Trophoblast cell (in vitro differentiated cells and primary cell): ENCODE measurements at places on chromosomes 5 and 9.
A peak's percentile ranks its signal among the peaks of the same experiment; 100 is the strongest.

DNA sequence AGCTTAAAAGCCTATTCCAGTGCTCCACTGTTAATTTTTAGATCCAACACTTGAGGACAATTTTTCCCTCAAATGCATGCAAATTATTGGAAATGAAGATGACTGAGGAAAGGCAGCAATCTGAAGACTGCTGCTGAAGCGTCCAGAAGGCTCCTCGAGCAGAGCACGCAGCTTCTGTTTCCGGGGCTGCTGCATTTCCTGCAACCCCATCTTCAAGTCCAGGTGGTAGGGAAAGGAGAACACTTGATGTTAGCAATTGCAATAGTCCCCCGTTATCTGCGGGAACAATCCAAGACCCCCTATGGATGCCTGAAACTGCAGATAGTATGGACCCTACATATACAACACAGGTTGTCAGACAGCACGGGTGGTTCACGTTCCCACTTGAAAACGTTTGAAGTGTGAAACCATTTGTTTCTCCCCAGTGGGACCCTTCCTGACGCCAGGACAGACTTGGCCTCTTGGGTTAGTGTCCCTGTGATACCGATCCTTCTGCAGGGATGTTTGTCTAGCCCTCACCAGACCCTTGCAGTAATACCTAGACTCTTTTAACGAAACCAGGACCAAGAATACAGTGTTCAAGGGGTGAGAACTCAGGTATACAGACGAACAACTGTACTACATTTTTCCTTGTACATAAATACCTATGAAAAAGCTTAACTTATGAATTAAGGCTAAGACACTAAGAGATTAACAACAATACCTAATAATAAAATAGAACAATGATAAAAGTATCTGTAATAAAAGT lies 152.3 kb downstream of the HSD17B3 start:
- H3K4me3 ChIP-seq, result no peak overlapping the region
- no peaks in the 10 kb centered on the region for H3K36me3 ChIP-seq
- no peaks in the 10 kb centered on the region for H3K27me3 ChIP-seq
- H3K27ac ChIP-seq, result no peak overlapping the region

- peaks cover 51% of the 10 kb centered on the region for H3K4me1 ChIP-seq
- no peak overlapping the region for H3K4me3 ChIP-seq
- H3K27ac ChIP-seq, result no peak overlapping the region
- peaks cover 11% of the 10 kb centered on the region for H3K36me3 ChIP-seq
- no peaks in the 10 kb centered on the region for H3K27me3 ChIP-seq
These were observed 22.2 kb downstream of the VAV2 start for GRCh38 chr9:133969681-133970580.

GRCh38 chr5:120552638-120553037 lies 88.5 kb downstream of the PRR16 start:
- H3K27ac ChIP-seq, result no peak overlapping the region
- H3K4me3 ChIP-seq, result no peak overlapping the region
- no peaks in the 10 kb centered on the region for H3K4me1 ChIP-seq
- no peaks in the 10 kb centered on the region for H3K36me3 ChIP-seq

GRCh38 chr5:59485629-59486439 lies 407.7 kb downstream of the PDE4D start:
- peak; percentile 79 for DNase-seq
- H3K27ac ChIP-seq, result no peak overlapping the region
- no peaks in the 10 kb centered on the region for H3K36me3 ChIP-seq
- peaks cover 3% of the 10 kb centered on the region for H3K4me1 ChIP-seq
- no peaks in the 10 kb centered on the region for H3K27me3 ChIP-seq

GRCh38 chr9:137035507-137035834 lies 3.6 kb upstream of the FUT7 start:
- no peaks in the 10 kb centered on the region for H3K36me3 ChIP-seq
- no peak overlapping the region for H3K27ac ChIP-seq
- no peak for DNase-seq
- no peak overlapping the region for H3K4me3 ChIP-seq

DNA sequence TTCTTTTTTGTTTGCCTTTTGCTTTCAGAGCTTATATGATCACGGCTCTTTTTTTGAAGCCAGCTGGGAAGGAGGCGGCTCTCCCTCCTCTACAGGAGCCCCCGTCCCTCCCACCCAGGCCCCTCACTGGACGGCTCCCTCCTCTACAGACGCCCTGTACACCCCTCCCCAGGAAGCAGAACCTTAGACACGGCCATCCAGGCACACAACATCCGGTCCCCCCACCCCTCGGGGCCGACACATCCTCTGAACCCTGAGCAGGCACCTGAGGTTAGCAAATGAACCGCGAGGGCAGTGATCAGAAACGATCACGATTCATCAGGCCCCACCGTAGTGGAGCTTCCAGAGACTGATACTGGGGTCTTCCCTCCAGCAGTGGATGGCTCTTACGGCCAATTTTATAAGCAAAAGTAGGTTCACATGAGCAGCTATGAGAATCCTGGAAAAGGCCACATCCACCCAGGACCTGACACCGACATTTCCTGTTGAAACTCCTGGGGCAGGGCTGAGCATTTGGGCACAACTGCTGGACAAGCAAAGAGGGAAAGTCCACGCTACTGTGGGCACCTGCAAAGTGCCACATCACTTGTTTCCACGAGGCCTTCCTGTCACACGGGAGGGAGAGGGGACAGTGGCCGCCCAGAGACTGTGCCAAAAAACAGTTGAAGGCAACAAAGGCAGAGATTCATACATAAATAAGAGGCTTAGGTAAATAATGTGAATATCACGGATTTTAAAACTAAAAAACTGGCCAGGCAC lies 78.9 kb downstream of the SEMA4D start:
- no peak for DNase-seq
- H3K4me3 ChIP-seq, result no peak overlapping the region
- H3K27ac ChIP-seq, result no peak overlapping the region
- H3K4me1 ChIP-seq, result peaks cover 9% of the 10 kb centered on the region
- no peaks in the 10 kb centered on the region for H3K36me3 ChIP-seq

GRCh38 chr5:88660264-88660946 lies 222.6 kb downstream of the MEF2C start:
- peaks cover 24% of the 10 kb centered on the region for H3K27me3 ChIP-seq
- no peak for DNase-seq
- H3K4me1 ChIP-seq, result peaks cover 7% of the 10 kb centered on the region
- H3K4me3 ChIP-seq, result peak overlapping the region; percentile 63
- no peaks in the 10 kb centered on the region for H3K36me3 ChIP-seq

GRCh38 chr5:166245556-166245955 lies 2045.9 kb upstream of the WWC1 start:
- H3K27ac ChIP-seq, result no peak overlapping the region

- no peaks in the 10 kb centered on the region for H3K36me3 ChIP-seq
- no peak for DNase-seq
These were observed 39.4 kb downstream of the MED27 start for GRCh38 chr9:132040246-132040645.

DNA sequence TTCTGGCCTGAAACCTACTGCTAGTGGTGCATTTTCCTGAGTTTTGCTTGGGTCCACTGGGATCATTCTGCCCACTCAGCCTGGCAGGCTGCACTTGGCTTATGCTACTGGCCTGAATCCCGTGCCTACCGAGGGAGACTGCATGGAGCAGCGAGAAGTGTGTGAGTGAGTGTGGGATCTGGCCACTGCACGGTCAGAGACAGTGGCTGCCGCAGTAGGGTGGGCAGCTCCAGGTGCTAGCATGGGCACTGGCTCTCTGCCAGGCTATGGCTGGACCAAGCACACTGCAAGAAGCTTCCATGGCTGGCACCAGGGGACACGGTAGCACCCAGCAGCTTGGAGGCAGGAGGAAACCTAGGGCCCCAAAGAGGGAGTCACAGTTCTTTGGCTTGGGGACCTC lies 1058.7 kb upstream of the ACO1 start:
- no peaks in the 10 kb centered on the region for H3K27me3 ChIP-seq
- H3K4me3 ChIP-seq, result no peak overlapping the region
- DNase-seq, result no peak

GRCh38 chr5:54883374-54884194 lies 101.8 kb downstream of the ESM1 start:
- no peak overlapping the region for H3K27ac ChIP-seq
- H3K4me3 ChIP-seq, result peak overlapping the region; percentile 53
- H3K27me3 ChIP-seq, result peaks cover 14% of the 10 kb centered on the region
- peak; percentile 53 for DNase-seq
- no peaks in the 10 kb centered on the region for H3K4me1 ChIP-seq

DNA sequence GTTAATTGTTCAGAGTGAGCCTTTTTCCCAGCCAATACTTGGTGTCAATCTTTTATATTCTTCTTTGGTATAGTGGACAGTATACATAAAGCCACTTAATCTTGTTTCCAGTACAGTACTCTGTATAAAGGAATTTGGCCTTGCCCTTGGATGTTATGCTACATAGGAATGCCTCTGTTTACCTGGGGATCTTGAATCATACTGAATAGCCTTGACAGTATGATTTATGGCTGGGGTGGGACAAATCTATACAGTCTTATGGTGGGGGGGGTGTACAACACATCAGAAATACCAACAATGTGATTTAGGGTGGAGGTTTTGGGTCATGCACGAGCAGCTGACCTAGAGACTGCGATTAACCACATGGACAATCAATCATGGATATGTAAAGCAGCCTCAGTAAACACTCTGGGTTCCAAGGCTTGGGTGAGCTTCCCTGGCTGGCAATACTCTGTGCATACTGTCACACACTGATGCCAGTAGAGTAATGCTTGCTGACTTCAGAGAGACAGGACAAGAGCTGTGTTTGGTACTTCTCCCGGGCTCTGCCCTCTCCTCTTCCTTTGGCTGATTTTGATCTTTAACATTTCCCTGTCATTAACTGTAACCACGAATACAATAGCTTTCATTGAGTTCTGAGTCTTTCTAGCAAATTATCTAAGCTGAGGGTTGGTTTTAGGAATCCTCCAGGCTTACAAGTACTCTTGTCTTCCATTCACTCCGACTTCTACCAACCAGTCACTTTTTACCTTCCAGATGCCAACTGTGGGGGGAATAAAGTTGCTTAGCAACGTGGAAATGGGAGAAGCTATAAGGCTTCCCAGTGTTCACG lies 84.6 kb downstream of the IARS1 start:
- no peak overlapping the region for H3K27ac ChIP-seq
- no peaks in the 10 kb centered on the region for H3K4me1 ChIP-seq
- DNase-seq, result no peak
- H3K4me3 ChIP-seq, result no peak overlapping the region
- no peaks in the 10 kb centered on the region for H3K36me3 ChIP-seq

- H3K36me3 ChIP-seq, result peaks cover 1% of the 10 kb centered on the region
- H3K4me3 ChIP-seq, result no peak overlapping the region
- H3K27me3 ChIP-seq, result no peaks in the 10 kb centered on the region
- H3K4me1 ChIP-seq, result no peaks in the 10 kb centered on the region
- DNase-seq, result peak; percentile 49
- H3K27ac ChIP-seq, result no peak overlapping the region
These were observed 28.4 kb upstream of the LRRC19 start for GRCh38 chr9:27033815-27034403.

DNA sequence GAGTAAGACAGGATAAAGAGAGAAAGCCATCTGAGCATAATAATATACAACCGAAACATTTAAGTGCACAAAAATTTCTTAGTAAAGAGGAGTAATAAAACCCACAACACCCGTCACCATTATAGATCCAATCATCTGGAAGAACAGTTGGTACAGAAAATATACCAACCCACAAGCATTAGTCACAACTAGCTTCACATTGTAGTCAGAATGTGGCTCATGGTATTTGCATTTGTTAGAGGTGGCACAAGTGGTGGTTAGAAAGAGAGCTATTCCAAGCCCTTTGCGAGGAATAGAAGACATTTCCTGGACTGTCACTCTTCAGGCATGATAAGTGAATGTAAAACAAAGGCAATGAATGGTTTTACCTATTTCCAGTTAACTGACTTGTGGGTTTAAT lies 677.5 kb upstream of the ST8SIA4 start:
- no peaks in the 10 kb centered on the region for H3K4me1 ChIP-seq
- H3K4me3 ChIP-seq, result no peak overlapping the region
- no peaks in the 10 kb centered on the region for H3K36me3 ChIP-seq
- no peaks in the 10 kb centered on the region for H3K27me3 ChIP-seq
- no peak for DNase-seq

DNA sequence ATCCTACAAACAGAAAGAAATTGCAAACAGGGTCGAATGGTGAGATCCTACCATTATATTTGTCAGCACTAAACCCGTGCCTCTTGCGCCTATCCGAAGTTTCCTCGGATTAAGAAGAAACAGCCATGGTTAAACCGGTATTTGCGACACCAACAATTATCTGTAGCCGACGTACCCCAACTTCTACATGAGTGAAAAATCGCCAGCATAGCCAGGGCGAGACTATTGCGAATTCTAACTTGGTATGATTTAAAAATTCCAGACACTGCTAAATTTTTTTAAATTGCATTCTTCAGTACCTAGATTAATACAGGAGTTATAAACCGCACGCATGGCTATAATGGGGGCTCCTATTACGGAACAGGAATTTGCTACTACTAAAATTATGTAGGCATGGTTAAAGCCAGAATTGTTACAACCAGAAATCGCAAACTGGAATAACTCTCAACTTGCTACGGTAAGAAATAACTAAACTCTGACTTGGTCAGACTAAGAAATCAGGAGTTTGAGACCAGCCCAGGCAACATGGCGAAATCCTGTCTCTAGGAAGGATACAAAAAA lies 25.3 kb upstream of the ANXA2R start:
- H3K4me1 ChIP-seq, result peaks cover 13% of the 10 kb centered on the region
- DNase-seq, result peak; percentile 91
- no peaks in the 10 kb centered on the region for H3K27me3 ChIP-seq
- H3K4me3 ChIP-seq, result peak overlapping the region; percentile 91

DNA sequence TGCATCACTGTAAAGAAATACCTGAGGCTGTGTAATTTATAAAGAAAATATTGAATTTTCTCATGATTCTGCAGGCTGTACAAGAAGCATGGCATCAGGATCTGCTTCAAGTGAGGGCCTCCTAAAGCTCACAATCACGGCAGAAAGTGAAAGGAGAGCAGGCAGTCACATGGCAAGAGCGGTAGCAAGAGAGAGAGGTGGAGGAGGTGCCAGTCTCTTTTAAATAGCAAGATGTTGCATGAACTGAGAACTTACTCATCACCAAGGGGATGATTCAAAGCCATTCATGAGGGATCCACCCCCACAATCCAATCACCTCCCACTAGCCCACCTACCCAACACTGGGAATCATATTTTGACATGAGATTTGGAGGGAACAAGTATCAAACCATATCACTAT lies 184.5 kb upstream of the PAPPA start:
- H3K36me3 ChIP-seq, result no peaks in the 10 kb centered on the region
- H3K27me3 ChIP-seq, result no peaks in the 10 kb centered on the region
- no peak for DNase-seq
- H3K27ac ChIP-seq, result no peak overlapping the region
- no peak overlapping the region for H3K4me3 ChIP-seq

GRCh38 chr5:154898210-154898609 lies 39.8 kb downstream of the CNOT8 start:
- H3K4me1 ChIP-seq, result no peaks in the 10 kb centered on the region
- no peak overlapping the region for H3K4me3 ChIP-seq
- no peak overlapping the region for H3K27ac ChIP-seq

- peaks cover 19% of the 10 kb centered on the region for H3K4me1 ChIP-seq
- no peak overlapping the region for H3K4me3 ChIP-seq
- H3K27me3 ChIP-seq, result peaks cover 32% of the 10 kb centered on the region
- H3K36me3 ChIP-seq, result no peaks in the 10 kb centered on the region
- H3K27ac ChIP-seq, result no peak overlapping the region
These were observed 2.0 kb upstream of the MZB1 start for GRCh38 chr5:139391570-139392323.

DNA sequence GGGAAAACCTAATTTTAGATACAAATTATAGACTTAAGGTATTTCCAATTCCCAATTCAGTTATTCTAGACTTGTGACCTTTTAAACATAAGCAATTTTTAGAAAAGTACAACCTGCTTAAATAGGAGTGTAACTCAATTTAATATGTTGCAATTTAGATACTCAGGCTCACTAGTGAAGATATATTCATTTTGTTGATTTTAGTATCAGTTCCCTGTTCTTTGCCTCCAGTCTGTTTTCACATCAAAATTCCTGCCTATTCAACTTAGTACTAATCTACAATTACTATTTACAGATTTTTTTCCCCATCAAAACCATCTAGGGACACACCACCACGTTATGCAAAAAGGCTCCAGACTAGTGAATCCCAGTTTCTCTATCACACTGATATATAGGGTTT lies 30.4 kb downstream of the PWWP2A start:
- no peak overlapping the region for H3K4me3 ChIP-seq
- no peak for DNase-seq
- H3K27ac ChIP-seq, result no peak overlapping the region
